Left hindlimb (tissue), 1 donor: ENCODE measurements at places on chromosomes 6 and 20.

GRCh38 chr20:38975539-38976120 is 13.5 kb downstream of the DHX35 start:
- no peak for DNase-seq

DNA sequence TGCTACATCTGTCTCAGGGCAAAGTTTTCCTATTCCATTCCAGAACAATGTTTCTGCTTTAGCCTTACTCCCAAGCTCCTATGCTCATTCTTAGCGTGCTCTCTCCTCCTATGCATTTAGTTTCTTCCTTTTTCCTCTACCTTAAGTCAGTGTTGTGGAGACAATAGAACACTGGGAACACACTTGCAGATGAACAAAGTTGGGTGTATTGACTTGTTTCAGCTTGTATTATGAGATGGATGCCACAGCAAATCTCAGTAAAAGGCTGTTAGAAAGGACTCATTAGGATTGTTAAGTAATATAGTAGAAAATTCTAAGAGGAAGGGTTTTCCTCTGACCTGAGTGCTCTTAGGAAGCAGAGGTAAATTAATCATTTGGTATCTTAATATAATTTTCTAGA is 48.4 kb downstream of the BMP5 start:
- no peak for DNase-seq

DNA sequence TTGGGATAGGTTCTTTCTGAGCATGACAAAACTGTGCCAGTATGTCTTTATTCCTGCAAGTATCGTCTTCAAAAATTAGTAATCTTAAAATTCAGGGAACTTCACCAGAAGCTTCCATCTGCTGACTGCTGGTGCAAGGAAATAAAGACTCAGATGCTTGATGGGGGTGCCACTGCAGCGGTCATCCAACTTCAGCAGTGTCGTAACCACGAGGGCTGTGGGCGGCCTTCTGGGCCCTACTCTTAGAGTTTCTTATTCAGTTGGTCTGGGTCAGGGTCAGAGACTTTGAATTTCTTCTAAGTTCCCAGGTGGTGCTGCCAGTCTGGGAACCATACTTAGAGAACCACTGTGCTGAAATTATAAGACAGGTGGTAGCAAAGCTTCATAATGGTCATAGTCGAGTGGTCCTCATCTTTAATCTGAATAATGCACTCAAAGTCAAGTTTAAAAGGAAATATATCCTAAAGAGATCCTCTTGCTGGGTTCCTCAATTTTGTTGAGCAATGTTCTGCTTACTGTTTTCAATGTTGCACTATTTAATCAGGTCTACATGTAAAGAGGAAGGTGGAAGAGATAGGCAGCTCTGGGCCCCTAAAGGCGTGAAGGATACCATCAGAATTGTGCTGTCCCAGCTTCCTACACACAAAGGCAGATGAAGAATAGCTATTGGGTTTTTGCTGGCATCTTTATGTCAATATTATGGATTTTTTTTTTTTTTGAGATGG is 165.4 kb upstream of the GMDS start:
- no peak for DNase-seq

- no peak for DNase-seq
Measured at GRCh38 chr20:47991875-47992488, 206.7 kb upstream of the SULF2 start.

DNA sequence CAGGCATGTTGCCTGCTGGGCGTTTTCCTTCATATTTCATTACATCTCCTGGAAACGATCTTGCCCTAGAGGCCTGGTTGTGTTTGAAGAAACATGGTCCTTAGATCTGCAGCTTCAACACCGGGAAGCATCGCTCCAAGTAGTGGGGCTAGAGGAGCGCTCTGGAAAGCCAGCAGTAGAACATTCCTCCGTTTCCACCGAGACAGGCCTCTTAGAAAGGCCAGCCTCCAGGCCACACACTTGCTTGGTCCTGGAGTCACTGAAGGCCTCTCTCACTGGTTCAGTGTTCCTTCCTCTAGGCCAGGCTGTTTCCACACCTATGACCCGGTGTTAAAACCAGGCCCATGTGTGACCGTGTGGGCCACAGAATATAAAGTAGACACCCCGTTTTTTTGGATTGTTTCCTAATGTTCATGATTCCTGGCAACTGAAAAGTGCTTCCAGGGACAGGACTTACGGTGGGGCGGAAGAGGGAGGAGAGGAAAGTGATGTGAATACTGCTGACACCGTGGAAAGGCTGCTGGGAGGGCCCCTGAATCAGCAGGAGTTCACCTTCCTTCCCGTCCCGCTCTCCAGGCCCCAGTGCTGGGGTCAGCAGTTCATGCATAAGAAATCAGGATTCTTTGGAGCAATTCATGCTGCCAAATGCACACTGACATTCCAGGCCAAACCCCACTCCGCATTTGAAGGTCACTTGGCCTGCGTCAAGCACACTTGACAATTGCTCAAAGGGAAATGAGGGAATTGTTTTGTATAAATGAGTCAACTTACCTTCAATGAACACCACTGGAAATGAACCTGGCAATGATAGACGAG is 83.8 kb downstream of the IYD start:
- peak; percentile 60 for DNase-seq

DNA sequence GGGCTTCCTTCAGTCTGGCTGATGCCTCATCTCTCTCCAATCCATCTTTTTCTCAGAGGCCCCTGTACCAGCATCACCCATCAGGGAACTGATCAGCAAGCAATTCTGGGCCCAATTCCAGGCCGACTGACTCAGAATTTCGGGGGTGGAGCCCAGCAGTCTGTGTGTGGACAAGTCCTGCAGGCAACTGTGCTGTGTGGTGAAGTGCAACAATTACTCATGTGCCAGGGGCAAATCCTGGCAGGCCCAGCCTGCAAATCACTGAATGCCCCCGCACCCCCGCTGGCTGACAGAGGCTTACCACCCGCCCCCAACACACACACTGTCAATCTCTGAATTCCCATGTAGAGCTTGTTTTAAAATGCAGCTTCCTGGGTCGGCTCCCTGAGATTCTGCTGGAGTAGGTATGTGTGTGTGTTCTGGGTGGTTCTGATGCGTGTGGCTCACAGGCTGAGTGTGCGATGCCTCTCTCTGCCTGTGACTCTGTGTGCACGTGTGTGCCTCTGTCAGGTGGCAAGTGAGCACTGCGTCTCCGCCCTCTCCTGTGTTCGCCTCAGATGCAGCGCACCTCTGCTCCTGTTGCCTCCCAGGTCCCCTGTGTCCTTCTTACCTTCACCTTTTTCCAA is 45.4 kb downstream of the SSR1 start:
- DNase-seq = no peak

- no peak for DNase-seq
Measured at GRCh38 chr20:60812561-60812960, 439.5 kb upstream of the CDH4 start.

DNA sequence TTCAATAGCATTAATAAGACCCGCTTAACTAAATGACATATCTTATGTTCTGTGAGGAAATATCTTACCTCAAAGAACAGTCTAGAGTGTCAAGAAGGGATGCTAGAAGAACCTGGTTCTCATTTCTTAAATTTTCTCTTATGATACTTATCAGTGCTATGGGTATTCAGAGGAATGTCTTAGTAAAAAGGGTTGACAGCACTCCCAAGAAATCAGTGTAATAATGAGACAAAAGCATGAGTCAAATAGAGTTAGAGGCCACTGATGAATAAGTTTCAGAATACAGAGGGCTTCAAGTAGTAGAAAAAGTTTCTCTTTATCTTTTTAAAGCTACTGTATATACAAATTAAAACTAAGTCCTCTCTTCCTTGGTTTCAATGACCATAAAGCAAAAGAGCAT is 242.8 kb downstream of the GJA1 start:
- DNase-seq = no peak

DNA sequence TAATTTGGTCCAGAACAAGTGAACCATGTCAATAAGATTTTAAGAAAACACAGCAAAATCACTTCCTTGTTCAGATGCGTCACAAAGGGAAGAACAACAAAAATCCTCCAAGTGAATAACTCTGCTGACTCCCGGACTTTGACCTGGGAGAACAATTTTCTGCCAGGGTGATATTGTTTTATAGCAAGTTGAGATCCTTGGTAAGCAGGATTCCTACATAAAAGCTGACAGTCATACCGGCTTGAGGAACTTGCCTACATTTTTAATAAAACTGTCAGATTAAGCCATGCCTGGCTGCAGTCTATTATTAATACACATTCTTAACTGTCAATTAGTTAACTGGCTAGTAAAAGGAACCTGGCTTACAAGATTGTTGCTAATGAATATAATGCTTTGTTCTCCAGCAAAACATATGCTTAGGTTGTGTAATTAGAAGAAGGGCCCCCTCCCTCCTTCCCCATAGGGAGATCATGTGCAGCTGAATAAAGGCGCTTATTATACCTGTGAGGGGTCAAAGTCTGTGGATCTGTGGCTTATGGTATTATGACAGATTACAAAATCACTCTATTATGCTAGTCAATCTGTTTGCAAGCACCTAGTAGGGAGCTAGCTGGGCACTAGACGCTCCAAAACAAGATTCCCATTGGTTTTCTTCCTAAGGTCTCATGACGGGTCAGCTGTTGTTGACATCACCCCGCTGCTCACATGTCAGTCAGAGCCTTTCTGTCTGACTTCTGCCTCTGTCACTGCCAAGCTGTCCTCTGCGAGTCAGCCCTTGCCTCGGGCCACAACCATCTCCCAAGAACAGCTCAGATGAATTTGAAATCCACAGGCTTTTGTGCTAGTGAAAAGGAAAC is 44.6 kb upstream of the SEC63 start:
- no peak for DNase-seq

GRCh38 chr6:12605888-12606345 is 110.7 kb upstream of the PHACTR1 start:
- no peak for DNase-seq

GRCh38 chr20:63628246-63628975 is 1.5 kb upstream of the GMEB2 start:
- peak; percentile 66 for DNase-seq

DNA sequence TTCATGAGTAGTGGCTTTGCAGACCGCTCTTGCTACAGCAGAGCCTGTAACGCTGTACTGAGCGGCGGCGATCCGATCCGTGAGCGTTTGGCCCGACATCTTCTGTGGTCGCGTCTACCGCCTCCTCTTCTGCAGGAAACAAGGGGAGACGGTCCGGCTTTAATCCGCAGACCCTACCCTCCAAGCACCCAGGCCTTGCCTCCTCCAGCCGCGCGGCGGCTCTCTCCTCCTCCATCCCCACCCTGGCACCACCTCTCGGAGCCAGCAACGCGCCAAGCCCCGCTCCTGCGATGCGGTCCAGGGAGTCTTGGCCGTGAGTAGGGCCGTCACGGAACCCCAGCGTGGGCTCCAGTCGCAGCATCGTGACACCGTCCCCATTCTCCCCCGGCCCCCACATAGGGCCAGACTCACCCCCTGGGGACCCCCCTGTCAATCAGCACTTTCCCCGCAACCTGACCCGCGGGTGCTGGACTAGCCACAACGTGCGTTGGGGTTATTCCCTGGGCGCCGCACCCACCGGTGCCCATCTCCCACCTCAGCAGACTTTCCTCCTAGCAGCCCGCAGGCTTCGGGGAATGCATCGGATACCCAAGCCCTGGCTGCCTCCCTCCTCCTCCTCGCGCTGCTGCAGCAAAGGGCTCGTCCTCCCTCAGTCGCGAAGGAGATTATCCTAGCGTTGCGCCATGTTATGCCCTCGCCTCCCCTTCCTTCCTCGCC is 914 bp downstream of the SNAP91 start:
- DNase-seq = peak; percentile 36

- DNase-seq = no peak
Measured at GRCh38 chr6:159112714-159113113, 56.5 kb upstream of the FNDC1 start.
